SIG-M5 (cell line): ENCODE measurements at places on chromosomes 2 and 18.

DNA sequence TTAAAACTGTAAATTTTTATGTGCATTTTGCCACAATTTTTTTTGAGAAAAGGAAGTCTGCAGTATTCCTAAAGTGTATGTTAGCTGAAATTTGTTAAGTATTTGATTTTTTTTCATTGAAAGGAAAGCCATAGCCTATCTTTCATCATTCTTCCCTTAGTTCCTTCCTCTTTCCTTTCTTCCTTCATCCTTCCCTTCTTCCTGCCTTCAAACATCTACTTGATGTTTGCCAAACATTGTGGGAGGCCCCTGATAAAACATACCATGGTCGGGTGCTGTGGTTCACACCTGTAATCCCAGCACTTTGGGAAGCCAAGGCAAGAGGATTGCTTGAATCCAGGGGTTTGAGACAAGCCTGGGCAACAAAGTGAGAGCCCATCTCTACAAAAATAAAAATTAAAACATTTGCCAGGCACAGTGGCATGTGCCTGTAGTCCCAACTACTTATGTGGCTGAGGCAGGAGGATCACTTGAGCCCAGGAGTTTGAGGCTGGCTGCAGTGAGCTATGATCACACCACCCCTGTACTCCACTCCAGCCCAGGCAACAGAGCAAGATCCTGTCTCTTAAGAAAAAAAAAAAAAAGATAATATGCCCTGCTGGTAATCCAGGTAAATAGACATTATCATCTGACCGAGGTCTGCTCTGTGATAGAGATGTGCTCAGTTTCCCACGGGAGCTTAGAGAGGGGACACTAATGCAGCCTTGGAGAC is 278.4 kb upstream of the STON1 start:
- DNase-seq, result no peak

DNA sequence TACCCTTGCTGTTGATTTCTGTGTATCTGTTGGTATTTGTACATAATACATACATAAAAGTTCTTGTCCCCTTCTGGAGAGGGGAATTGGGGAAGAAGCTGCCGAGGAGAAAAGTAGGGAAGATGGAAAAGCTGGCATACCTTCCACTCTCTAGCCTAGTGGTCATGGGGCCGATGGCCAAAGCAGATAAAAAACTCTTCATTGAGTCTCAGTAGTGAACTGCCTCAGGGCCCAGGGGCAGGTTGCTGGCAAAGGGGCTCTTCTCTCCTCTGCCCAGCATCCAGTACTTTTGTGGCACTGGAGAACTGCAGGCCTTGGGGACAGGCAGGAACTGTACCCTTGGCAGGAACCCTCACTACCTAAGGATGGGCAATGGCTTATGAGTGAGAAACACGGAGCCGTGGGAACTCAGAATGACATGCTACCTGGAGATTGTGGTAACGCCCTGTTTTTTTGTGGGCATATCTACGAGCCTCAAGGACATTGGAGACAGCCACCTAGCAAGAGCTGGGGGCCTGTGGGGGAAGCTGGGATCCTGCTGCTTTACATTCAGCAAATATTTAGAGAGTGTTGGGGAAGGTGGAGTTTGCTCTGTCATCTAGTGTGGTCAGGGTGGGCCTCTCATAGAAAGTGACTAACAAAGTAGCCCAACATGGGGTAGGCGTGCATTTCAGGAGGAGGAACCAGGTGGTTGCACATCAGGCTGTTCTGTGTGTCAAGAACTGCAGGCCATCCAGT is 22.6 kb upstream of the ITGB6 start:
- DNase-seq, result no peak

DNA sequence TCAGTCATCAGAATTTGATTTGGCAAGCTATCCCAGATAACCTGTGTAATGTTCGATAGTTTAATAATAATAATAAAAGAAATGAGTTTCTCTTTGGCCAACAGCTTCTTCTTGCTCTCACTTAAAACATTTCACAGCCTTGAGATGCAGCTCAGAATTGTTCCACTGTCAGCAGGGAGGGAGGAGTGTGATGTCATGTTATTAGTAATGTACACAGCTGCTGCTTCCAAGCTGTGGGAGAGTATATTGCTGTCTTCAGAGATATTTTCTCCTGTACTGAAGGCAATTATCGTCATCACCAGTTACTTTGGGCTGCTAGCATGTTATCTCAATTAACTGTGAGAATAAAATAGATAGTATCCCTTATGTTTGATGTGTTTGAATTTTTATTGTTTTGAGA is 146.9 kb upstream of the MAP3K20 start:
- DNase-seq, result no peak

DNA sequence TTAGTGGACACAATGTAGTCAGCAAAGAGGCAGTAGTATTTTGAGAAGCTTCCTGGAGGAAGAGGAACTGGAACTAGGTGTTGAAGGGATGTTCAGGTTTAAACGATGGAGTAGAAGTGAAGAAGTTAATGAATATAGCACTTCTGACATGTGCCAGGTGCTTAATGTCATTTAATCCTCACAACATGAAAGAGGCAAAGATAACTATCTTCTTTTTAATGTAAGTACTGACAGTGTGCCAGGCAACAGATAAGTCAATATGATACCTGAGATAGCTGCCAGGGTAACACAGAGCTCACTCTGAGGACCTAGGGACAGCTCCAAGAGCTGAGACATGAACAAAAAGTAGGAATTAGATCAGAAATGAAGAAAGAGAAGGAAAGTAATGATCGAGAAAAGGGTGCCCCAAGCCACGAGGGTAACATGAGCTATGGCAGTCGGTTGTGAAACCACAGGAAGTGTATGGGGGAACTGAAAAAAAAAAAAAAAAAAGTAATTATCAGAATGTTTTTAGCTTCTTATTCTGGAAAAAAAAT is 140.7 kb downstream of the RNF144A start:
- DNase-seq, result no peak

DNA sequence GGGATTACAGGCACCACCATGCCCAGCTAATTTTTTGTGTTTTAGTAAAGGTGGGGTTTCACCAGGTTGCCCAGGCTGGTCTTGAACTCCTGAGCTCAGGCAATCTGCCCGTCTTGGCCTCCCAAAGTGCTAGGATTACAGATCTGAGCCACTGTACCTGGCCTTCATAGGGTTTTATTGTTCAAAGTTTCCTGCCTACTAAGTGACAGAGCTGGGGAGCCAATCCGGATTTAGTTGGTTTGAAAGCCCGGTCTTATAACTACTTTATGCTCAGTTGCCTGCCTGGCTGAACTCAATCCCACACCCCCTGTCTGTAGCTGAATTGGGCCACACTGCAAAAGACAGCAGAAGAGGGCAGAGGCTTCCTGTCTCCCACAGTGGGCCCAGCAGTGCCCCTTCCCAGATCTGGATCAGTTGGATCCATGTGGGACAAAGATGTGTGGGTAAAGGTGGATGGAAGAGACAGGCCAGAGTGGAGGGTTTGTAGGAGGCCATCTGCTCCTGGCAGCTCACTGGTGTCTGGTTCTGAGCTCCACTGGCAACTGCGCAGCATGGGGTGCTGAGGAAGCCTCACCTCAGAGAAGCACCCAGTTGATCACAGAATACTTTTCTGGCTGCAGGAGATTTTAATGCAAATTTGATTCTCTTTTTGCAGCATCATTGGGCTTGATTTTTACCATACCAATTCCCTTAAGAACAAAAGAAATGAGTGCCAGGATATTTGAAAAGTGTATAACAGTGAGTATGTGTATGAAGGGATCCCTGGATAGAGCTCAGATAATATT is 144.9 kb downstream of the DDX1 start:
- DNase-seq, result no peak

- DNase-seq, result no peak
These were observed 3.8 kb upstream of the PTPN4 start for GRCh38 chr2:119755906-119756305.

DNA sequence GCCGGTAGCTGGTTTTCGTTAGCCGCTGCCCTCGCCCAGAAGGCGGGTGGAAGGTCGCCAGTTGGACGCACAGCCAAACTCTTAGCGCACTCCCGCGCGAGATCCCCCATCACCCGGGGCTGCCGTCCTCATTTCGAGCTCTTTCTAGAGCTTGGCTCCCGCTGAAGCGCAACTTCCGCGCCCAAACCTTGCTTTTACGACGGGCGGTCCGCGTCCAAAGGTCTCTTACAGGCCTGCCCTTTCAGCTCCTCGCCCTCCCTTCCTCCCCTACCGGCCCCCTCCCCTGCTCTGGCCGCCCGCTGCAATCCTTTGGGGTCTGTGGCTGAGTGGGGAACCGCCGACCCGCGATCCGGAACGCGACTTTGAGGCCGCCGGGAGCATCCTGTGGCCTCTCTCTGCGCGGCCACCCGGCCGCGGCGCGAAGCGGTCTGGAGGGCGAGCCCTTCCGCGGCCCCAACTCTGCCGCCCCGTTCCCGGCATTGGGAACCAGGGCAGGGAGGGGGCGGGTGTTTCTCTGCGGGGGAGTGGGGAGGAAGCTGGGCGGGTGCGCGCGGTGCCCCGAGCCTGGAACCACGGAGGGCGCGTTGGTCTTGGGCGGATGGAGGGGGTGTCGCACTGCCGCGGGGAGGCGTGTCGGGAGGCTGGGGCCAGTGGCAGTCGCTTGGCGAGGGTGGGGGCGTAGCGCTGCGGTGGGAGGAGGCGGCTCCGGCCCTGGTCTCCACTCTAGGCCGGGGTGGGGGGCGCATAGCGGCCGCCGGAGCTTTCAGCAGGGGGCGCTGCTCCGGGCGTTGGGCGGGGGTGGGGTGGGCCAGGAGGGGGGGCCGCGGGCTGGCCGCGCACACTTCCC is at the start of gene GDF7:
TSS of gene GDF7 (plus strand) at position 841 of the 847 bp plus-strand sequence. CDS start 96 bp downstream, outside the sequence.
- no peak for DNase-seq

DNA sequence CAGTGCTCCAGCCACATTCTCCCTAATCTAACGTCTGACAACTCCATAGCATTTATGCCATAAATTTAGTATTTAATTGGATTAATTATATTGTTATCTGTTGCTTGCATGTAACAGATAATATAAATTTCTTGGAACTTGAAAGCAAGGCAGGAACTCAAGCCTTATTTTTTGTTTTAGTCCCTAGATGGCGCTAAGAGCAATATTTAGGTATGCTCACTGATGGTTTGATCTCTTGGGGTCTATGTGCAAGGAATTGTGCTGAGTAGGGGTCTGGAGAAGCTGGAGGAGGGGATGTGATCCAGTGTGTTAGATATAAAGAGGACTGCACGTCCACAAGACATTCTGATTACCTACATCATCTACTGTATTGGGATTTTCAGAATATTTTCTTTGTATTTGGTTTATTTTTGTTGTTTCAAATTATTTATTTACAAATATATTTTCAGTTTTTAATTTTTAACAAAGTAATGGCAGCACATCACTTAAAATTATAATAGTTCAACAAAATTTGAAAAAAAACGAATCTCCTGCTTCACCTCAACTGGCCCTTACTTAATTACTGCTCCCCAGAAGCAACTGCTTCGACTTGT is 32.8 kb downstream of the KATNAL2 start:
- DNase-seq, result no peak
